ENCODE measurements at places on chromosomes 16 and 17.

- DNase-seq: no peak
Measured at GRCh38 chr17:4998732-4999429, 1.1 kb downstream of the KIF1C start.

DNA sequence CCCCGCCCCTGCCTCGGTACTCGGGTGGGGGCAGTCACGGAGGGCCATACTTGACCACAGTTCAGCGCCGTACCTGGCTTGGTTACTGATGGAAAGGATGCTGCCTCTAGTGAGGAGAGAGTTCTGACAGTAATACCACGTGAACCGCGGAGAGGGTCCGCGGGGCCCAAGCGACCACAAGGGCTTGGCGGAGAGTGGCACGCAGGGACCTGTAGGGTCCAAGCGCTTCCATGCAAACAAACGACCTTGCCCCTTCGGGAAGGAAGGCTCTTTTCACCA lies 9.2 kb downstream of the KDM6B start:
- DNase-seq: peak; percentile 42

DNA sequence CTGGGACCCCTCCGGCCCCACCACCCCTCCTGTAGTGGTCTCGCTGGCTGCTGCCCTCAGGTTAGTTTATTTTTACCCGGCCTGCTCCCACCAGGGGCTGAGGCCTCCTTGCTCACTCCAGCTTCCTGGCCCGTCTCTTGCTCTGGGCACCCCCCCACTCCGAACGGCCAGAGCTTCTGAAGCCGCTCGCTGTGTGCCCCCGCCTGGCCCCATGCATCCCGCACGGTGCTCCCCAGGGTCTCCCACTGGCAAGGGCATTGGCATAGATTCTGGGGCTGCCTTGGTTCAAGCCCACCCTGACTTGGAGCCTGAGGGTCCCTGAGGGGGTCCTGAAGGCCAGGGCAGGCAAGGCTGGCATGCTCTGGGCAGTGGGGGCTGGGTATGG lies 186.4 kb downstream of the SEC14L1 start:
- DNase-seq: no peak

GRCh38 chr17:54793271-54793670 lies 107.4 kb upstream of the TOM1L1 start:
- DNase-seq: no peak

- DNase-seq: no peak
Measured at GRCh38 chr17:6981426-6981825, 14.4 kb upstream of the ALOX12 start.

- DNase-seq: no peak
Measured at GRCh38 chr16:11215935-11216556, 40.0 kb downstream of the SOCS1 start.

- no peak for DNase-seq
Measured at GRCh38 chr16:31702796-31703195, 170.8 kb upstream of the ZNF267 start.

DNA sequence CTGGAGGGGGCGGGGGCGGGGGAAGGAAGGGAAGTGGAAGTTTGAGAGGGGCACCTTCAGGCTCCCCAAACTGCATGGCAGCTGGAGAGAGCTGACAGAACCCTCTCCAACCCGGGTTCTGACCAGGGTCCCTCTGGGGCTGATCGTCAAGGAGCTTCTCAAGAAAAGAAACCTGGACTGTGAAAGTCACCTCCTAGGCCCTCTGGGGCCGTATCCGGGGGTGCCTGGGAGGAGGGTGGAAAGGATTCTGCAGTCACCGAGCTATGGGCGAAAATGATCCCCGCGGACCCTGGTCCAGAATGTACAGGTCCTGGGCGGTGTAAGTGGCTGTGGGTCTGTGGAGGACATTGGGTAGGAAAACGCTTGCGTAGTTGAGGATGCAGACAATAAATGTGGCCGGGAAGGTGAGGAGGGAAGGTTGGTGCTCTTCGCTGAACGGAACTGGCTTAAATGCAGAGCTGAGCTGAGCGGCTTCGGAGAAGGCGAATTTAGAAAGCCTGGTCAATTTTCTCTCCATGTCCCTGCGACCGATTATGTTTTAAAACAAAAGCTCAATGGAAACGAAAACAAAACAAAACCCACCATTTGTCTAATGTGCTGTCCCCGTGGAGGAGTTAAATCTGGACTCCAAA lies 3.6 kb upstream of the LHX1 start:
- DNase-seq: no peak

GRCh38 chr17:17947966-17948365 lies 24.2 kb downstream of the TOM1L2 start:
- no peak for DNase-seq

DNA sequence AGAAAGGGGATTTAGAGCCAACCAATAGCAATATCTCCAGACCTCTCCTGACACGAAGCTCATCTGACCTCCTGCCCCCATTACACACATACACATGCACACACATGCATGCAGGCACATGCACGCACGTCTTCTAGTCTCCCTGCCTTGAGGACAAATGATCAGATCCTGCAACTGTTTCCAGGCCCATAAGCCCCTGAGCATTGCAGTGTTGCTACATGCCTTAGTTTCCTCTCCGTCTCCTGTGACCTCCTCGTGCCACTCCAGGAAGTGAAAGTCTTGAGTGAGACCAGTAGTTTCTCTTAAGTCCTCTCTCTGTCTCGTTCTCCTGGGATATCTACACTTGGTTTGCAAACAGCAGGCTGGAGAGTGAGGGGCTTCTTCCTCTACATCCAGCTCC lies 8.2 kb downstream of the CIITA start:
- DNase-seq: no peak

- DNase-seq: no peak
Measured at GRCh38 chr16:77324729-77325128, 110.1 kb downstream of the ADAMTS18 start.

GRCh38 chr16:52068447-52069074 lies 478.4 kb downstream of the TOX3 start:
- DNase-seq: peak; percentile 76

GRCh38 chr17:3956327-3956957 lies 7.8 kb downstream of the ATP2A3 start:
- no peak for DNase-seq

DNA sequence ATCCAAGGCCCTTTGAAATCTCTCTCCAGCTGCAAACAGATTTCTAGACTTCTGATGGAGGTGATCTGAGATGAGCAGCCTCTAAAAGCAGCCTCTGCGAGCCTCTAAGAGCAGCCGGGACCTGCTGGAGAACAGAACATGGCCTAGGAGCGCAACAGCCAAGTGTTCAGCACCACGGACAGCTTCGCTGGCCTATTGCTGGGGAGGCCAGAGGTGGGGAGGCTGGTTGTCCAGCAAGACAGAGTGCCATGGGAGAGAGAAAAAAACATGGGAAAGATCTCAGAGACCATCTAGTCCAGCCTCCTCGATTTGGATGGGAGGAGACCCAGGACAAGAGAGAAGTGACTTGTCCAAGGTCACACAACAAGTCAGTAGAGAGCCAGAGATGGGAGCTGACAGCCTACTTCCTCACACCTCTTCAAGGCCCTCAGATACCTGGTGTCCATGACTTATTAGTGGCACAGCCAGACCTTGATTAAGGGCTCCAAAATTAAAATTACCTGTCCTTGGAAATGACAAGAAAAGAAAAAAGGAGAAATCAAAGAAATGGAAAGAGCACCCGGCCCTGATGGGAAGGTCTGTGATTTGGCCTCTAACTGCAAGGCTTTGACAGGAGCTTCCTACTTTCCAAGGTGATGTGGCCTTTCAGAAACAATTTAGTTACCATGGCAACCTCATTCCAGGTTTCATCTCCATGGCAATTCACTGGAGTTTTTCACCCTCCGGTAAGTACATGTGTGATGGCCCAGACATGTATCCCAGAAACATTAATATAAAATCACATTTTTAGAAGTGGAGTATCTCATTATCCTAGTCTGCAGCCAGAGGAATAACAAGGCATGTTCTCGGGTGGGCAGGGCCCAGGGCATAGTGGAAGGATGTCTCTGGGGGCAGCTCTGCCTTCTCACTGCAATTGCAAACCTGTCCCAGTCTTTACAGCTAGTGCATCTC lies 14.5 kb downstream of the RPRML start:
- no peak for DNase-seq

- no peak for DNase-seq
Measured at GRCh38 chr16:59887856-59888255, 1153.7 kb upstream of the GOT2 start.

DNA sequence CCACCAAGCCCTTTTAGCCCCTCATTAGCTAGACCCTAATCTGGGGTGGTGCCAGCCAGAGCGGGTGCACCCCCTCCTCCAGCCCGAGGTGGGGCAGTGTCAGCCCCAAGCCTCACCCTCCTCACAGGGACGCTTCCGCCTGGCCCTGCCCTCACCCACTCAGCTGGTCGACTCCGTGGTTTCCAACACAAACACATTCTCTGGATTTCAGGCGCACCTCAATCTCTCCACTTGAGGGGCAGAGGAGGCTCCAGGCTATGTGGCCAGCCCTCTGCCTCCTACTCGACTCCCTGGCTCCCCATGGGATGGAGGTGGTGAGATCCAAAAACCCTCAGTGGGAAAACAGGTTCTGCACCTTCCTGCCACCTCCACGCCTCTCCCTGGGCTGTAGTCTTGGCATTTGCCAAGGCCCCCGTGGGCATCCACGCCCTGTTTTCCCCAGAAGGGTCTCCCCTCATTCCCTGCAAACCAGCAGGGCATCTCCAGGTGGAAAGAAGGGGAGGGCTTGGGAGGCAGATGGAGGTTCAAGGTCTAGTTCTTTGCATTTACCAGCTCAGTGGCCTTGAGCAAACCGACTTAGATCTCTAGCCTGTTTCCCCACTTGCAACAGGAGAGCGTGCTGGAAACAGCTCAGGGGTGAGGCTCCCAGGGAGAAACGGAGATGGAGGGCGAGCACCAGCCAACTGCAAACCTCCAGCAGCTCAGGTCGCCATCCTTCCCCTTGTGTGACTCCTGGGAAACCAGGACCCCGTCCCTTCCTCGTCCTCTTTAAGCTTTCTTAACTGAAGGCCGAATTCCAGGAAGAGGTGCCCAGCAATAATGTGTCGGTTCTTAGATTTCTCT lies 1.7 kb downstream of the EMP2 start:
- DNase-seq: no peak

DNA sequence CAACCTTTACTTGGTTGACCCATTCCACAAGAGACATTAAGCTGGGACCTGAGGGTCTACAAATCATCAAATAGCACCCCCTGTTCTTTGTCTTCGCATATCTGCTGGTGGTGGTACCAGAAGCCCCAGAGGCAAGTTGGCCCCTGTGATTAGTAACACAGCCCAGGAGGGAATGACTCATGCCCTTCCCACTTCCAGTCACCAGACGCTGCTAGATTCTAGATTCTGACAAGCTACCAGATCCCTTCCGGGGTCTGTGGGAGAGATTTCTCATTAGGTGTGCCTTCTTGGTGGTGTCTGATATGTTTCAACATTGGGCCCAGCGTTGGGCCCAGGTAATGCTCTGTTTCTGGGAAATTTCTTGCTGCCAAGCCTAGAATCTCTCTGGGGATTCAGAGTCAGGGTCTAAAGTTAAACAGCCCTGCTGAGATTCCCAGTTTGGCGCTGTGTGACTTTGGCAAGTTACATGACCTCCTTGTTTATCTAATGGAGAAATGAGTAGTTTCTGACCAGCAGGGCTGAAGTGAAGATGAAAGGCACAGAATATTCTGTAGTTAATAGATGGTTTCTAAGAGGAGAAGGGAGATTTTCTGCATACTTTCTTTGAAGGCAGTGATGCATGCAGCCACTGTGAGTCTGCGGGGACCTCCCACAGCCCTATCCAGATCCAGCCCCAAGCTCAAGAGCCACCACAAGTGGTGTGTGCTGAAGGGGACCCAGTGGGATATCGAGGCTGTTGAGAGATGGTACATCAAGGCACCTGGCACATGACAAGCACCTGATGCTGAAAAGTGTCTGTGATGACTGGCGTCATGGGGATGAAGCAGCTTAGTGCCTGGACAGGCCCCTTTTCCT lies 3.9 kb downstream of the TRPV2 start:
- DNase-seq: no peak

GRCh38 chr17:62673614-62674362 lies 46.3 kb downstream of the MRC2 start:
- no peak for DNase-seq

- no peak for DNase-seq
Measured at GRCh38 chr16:82264756-82265155, 94.7 kb upstream of the MPHOSPH6 start.

Measured in NCI-H1105 (cell line).